D721Med (cell line): ENCODE measurements at places on chromosomes 7 and 10.

GRCh38 chr7:74665296-74665938 is 7.9 kb downstream of the GTF2I start:
- no peak for DNase-seq

GRCh38 chr10:15333909-15334649 is 37.0 kb downstream of the FAM171A1 start:
- DNase-seq = no peak

DNA sequence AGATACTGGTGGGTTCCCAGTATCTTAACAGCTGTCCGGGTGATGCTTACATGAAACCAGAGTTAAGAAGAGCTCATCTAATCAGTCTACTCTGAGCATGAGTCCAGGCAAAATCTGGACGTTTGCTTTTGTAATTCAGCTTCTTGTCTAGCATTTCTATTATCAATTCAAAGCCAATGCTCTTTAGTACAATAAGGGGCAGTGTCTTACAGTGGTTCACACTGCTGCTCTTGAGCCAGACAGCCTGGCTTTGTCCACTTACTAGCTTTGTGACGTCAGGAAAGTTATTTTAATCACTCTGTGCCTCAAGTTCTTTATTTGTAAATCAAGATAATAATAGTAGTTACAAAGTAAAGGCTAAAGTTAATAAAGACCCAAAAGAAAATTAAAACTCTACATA is 227.3 kb upstream of the TCF7L2 start:
- no peak for DNase-seq

- DNase-seq = no peak
These were observed 661.8 kb upstream of the FZD8 start for GRCh38 chr10:36303896-36304295.

- no peak for DNase-seq
These were observed at the start of gene H2BK1 for GRCh38 chr7:151210087-151210854. H2BK1 (minus strand) TSS chr7:151210488; CDS start chr7:151210318, 170 bp downstream.

GRCh38 chr7:142891490-142892082 is 6.0 kb upstream of the TRPV6 start:
- DNase-seq = no peak

DNA sequence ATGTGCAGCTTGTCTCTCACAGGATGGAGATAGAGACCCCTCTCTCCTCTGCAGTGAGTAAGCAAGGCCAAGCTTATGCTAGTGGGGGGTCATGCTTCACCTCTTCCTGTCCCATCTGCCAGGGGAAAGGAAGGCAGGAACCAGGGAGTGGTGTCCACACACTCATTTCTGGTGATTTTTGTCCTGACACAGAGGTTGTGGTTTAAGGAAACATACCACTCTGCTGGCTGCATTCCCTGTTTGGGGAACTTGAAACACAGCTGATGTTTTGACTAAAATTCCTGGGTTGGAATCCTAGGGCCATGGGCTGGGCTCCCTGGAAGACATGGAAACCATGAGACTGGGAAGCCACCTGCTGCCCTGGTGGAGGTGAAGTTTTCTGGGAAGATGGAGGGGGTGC is 21.4 kb downstream of the C10orf120 start:
- DNase-seq = no peak
